T-helper 2 cell (primary cell): ENCODE measurements at places on chromosomes 16 and 17.
A peak's percentile ranks its signal among the peaks of the same experiment; 100 is the strongest.

GRCh38 chr16:22427556-22427955 lies 53.1 kb upstream of the CDR2 start:
- DNase-seq = no peak

GRCh38 chr17:76166168-76166567 lies 25.1 kb upstream of the FOXJ1 start:
- DNase-seq = no peak

DNA sequence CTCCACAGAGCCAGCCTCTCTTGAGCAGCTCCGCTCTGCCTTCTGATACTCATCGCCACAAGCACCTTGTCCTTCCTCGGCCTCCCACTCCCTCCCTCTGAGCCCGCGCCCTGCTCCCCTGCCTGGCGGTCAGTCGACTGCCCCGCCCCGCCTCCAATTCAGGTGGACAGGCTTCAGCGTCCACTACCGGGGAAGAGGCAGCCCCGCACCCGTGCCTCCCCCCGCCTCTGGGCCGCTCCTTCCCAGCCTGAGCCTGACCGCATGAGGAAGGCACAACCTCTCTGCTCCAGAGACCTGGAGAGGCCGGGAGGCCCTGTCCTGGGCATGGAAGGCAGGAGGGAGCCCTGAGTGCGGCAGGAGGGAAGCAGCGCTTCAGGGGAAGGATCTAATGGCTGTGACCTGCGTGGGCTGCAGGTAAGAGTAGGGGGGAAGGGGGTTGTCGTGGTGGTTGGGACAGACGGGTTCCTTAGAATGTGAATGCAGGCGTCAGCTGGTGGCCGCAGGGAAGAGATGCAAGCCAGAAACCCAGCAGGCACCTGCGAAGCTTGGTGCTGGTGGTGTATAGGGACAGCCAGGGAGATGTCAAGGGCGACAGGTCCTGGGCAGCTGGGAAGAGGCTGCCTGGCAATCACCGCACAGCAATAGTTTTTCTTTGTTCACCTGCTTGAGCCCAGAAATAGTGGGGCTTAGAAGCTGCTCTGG lies 3.0 kb upstream of the SLC6A4 start:
- no peak for DNase-seq

- no peak for DNase-seq
These were observed 135.9 kb downstream of the KATNIP start for GRCh38 chr16:27685807-27686206.

- no peak for DNase-seq
These were observed 475.9 kb downstream of the HS3ST3B1 start for GRCh38 chr17:14776791-14777190.

- no peak for DNase-seq
These were observed 110.7 kb downstream of the HS3ST3A1 start for GRCh38 chr17:13490906-13491482.

DNA sequence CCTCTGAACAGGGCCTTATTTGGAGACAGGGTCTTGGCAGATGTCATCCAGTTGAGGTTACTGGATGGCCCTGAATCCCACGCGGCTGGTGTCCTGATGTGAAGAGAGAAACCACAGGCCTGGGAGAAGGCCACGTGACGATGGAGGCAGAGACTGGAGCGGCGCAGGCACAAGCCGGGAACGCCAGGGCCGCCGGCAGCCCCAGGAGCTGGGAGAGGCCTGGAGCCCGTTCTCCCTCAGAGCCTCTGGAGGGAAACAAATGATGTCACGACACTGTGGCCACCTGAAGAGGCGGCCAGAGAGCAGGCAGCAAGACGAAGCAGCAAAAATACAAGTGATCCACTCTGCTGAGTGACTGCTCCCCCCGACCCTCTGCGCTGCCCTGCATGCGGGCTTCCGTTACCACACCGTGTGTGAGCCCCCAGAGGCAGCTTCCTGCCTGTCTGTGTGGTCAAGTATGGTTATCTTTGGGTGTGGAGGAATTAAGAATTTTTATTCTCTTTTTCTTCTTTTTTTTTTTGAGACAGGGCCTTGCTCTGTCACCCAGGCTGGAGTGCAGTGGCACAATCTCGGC lies 11.6 kb downstream of the CD7 start:
- no peak for DNase-seq

- no peak for DNase-seq
These were observed 18.5 kb upstream of the TOB1 start for GRCh38 chr17:50884439-50885311.

DNA sequence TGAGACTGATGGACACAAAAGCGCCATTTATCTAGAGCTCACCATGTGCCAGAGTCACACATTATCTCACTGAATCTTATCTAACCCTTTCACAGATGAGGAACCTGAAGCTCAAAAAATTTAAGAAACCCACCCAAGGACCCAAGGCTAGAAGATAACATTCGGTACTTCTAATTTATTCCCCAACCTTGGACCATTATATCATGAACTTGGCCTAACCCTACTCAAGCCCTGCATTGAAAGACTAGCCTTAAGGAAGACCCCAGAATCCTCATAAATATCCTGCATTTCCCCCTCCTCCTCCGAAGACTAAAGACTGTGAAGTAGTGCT lies 548 bp upstream of the DYNC1LI2 start:
- DNase-seq = no peak

- no peak for DNase-seq
These were observed 46.0 kb upstream of the WSB1 start for GRCh38 chr17:27247958-27248342.

GRCh38 chr16:17369421-17370222 lies 101.1 kb downstream of the XYLT1 start:
- DNase-seq = peak; percentile 33

DNA sequence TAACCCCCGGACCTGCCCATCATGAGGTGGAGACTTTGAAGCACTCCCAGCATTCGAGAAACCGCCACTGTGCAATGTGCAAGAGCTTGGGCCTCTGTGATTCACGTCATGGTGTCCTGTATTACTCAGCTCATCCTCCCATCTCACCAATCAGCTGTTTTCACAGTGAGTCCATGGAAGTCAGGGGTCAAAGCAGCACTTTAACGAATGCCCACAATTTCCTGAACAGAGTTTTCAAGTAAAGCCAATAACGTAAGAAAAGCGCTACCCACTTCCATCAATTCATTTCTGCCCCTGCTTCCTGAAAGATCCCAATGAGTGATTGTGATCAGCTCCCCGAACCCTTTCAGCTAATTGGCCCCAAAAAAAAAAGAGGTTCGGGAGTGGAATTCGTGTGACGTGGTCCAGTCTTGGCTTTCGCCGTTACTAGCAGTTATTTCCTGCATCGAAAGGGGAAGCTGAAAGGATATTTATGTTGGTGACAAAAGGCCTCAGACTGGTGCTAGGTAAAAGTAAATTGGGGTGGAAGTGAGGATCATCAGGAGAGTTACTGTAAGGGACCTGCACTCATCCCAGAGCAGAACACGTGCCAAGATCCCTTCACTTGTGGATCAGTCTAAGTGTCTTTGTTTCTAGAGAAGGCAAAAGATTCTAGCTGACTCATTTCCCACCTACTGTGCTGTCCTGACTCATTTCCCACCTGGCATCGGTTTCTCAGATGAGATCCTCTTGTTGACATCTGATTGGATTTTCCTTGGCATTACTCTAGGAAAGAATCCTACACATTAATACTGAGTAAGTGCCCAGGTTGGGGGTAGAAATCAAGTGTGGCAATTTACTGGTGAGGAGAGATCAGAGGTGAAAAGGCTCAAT lies 136.7 kb upstream of the NUDT7 start:
- no peak for DNase-seq

- DNase-seq = no peak
These were observed 13.3 kb downstream of the SLC16A3 start for GRCh38 chr17:82241926-82242697.

DNA sequence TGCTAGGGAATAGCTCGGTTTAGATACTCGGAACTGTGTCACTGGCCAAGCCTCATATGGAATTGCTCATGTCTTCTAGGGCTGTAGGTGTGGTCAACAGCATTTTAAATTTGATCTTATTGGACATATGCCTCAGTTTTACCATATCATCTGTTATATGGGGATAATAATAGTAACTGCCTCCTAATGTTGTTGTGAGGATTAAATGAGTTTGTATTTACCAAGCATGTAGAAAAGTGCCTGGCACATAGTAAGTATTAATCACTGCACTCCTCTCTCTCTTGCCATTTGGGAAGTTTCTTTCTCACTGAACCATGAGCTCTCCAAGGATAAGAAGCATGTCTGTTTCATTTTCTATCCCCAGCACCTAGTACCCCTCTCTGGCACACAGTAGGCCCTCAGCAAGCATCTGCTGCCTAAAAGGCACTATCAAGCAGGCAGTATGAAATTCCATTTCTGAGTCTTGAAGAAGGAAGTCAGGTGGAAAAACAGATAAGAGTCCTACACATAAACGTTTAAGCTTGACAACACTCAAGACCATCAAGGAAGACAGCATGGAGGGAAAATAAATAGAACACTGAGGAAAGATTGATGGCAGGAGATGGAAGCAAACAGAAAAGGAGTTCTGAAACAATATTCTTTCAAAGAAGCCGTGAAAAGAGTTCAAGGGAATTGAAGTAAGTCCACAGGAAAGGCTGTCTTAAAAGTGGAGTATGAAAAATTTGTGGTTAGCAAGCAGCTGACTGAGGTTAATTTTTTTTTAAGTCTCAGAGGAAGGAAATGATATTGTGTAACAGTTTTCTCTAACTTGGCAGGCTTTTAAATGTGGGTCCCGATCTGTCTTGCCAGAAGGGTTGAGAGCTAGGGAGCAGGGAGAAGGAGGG lies 2.2 kb upstream of the ATP6V0A1 start:
- DNase-seq = no peak

GRCh38 chr16:55151561-55152305 lies 172.3 kb upstream of the IRX6 start:
- DNase-seq = no peak

DNA sequence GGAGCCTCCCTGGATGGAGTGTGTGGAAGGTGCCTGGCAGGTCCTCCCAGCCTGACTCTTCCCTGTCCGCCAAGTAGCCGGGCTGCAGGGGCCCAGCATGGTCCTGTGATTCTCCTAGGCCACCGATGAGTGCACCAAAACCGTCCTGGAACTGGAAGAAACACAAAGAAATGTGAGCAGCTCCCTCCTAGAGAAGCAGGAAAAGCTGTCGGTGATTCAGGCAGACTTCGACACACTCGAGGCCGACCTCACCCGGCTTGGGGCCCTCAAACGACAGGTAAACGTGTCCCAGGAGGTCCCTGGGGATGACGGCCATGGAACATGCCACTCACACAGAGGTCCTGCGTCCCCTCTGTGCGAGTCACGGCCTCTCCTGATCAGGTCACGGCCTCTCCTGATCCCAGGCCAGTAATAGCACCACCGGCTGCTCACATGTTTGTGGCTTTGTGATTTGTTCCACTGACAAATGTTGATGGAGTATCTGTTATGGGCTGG lies 4.2 kb upstream of the GAA start:
- no peak for DNase-seq

GRCh38 chr17:28475151-28475900 lies 1.9 kb downstream of the SLC13A2 start:
- no peak for DNase-seq

- DNase-seq = no peak
These were observed 525 bp upstream of the ADCY7 start for GRCh38 chr16:50265716-50266336.

GRCh38 chr17:53626286-53626685 lies 196.4 kb upstream of the KIF2B start:
- no peak for DNase-seq

DNA sequence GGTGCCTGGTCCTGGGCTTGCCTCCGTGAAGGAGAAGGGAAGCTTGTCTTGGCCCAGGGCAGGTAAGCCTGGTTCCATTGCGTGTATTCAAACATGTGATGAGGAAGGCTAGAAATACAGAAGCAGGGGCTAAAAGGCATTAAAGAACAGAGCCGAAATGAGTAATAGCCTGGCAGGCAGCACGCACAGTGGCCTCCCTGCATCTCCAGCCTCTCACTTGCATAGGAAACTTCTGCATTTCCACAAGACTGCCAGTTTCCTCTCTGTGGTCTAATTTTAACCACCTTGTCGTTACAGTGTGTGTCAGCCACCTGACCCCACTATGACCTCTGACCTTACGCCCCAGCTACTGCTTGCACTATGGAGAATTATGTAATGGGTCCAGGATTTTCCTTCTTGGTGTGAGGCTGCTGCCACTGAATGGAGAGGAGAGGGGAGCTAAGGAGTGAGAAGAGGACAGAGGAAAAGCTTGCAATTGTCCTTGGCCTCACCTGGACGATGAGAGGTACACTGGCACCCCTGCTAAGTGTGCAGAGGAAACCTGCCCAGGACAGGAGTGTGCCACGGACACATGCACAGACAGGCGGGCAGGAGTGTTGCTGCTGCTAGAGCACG lies 32.8 kb downstream of the HIC1 start:
- peak; percentile 88 for DNase-seq

DNA sequence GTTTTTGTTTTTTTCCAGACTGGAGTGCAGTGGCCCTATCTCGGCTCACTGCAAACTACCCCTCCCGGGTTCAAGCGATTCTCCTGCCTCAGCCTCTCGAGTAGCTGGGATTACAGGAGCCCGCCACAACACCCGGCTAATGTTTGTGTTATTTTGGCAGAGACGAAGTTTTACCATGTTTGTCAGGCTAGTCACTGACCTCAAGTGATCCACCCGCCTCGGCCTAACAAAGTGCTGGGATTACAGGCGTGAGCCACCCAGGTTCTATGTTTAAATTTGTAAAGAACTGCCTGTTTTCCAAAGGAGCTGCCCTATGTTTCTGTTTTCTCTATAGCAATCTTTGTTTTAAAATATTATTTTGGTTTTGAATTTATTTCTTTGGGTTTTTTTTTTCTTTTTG lies 13.8 kb upstream of the C16orf87 start:
- no peak for DNase-seq

DNA sequence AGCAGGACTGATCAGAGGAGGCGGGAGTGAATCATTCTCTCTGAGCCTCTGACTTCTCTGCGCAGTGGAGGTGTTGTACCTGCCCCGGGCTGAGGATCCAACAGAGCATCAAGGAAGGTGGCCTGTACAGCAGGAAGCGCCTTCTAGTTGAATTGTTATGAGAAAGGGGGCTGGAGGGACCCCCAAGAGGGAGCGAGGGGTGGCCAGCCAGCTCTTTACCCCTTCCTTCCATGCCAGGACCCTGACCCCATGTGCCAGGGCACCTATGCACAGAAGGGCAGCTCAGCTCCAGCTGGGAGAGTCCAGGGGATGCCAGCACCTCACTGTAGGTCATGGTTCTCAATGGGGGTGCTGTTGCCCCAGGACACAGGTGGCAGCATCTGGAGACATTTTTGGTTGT lies 149.3 kb downstream of the SDK2 start:
- no peak for DNase-seq

GRCh38 chr16:30372725-30373124 lies 1.9 kb upstream of the MYL11 start:
- DNase-seq = no peak

DNA sequence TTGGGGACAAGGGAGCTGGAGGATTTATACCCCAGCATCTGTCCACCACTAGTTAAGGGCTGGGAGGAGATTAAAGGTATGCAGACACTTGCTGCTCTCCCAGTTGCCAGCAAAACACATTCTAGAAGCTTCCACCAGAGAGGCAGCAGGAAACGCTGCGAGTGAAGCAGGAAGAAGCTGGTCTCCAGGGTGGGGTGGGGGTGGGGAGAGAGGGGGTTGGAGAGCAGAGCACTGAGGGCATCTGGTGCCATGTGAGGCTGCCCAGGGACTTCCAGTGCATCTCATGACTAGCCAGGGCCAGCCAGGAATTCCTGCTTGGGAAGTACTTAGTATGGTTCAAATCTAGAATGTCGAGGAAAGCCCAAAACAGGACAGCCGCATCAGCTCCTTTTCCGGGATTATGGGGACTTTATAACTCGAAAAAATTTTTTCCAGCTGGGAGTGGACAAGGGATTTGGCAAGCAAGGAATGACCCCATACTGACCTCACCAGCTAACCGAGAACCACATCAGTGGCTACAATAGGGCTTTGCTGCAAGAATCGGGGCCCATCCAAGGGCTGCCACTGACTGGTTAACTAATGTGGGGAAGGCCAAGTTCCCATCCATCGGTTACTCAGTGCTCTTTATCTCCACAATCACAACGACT lies 26.2 kb upstream of the AXIN2 start:
- DNase-seq = no peak
